ENCODE measurements at places on chromosomes 7 and 10.

GRCh38 chr7:107799647-107800264 lies 3.3 kb downstream of the SLC26A3 start:
- DNase-seq: no peak

GRCh38 chr7:30196408-30196807 lies 61.6 kb downstream of the MTURN start:
- DNase-seq: no peak

- no peak for DNase-seq
Measured at GRCh38 chr7:7185371-7185989, 3.1 kb downstream of the C1GALT1 start.

GRCh38 chr7:20114468-20114867 lies 102.7 kb downstream of the MACC1 start:
- DNase-seq: no peak

DNA sequence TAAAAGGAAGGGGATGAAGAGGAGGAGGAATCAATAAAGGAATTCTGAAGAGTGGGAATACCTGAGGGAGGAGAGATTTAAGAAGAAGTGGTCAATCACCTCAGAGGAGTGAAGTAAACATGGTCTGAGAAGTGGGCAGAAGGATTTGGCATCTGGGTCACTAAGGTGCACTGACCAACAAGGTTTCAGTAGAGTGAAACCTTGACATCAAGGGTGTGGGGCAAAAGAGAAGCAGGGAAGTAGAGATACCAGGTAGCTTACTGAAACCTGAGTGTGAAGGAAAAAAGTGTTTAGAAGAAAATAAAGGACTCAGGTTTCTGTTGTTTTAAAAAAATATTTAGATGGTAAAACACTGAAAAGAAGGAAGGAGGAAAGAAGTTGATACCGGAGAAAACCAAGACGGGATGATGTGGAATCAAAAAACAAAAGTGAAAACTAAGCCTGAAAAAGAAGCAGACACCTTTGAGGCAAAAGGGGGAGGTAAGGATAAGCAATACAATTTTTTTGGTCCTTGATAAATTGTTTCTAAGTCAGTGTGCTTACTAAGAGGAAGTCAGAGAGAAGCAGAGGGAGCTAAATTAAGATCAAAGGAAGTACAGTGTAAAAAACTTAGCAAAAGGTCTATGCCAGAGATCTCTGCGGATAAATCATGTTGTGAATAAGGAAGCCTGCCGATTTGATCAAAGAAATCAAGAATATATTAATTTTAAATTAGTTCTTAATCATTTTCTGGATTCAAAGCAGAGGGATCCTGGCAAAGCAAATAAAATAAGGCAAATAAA lies 137.2 kb upstream of the GPR22 start:
- DNase-seq: no peak

- no peak for DNase-seq
Measured at GRCh38 chr7:155674556-155674955, 30.1 kb downstream of the RBM33 start.

DNA sequence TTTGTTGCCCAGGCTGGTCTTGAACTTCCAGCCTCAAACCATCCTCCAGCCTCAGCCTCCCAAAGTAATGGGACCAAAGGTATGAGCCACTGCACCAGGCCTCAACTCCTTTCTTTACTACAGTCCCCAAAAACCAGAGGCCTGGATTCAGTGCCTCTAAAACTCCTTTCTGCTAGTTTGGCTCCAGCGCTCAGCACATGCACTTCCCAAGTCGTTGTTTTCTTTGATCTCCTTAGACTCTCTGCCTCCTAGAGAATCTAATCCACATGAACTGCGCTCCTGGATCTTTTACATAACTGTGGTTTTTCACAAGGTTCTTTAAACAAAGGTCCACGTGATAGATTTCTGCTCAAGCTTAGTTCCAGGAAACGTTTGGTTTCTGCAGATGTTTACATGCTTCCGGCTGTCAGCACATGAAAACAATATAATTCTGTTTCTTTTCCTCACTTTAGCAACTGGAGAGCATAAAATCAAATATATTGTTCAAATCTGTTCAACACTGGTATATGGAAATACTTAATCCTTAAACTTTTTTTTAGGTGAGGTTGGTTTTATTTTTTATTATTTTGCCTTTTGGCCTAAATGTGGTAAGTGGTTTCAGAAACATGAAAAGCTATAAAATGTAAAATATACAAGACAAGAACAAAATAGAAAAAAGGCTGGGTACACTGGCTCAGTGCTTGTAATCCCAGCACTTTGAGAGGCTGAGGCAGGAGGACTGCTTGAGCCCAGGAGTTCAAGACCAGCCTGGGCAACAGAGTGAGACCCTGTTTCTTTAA lies 270.5 kb upstream of the MKLN1 start:
- DNase-seq: no peak

GRCh38 chr7:80841423-80841955 lies 77.4 kb downstream of the SEMA3C start:
- DNase-seq: no peak

GRCh38 chr7:155618708-155619633 lies 25.5 kb upstream of the RBM33 start:
- DNase-seq: no peak

- no peak for DNase-seq
Measured at GRCh38 chr10:593901-594457, 95.5 kb downstream of the DIP2C start.
